Stimulated activated CD8-positive, alpha-beta memory T cell treated with anti-CD3 and anti-CD28 coated beads, Interleukin-15, amount 100 ng/mL, for 48 hours (primary cell): ENCODE measurements at places on chromosomes 3 and 15.
A peak's percentile ranks its signal among the peaks of the same experiment; 100 is the strongest.

GRCh38 chr3:76859596-76859995 lies 180.3 kb upstream of the ROBO2 start:
- no peak for DNase-seq

- no peak for DNase-seq
These were observed 102.0 kb downstream of the TBC1D2B start for GRCh38 chr15:77975332-77976094.

DNA sequence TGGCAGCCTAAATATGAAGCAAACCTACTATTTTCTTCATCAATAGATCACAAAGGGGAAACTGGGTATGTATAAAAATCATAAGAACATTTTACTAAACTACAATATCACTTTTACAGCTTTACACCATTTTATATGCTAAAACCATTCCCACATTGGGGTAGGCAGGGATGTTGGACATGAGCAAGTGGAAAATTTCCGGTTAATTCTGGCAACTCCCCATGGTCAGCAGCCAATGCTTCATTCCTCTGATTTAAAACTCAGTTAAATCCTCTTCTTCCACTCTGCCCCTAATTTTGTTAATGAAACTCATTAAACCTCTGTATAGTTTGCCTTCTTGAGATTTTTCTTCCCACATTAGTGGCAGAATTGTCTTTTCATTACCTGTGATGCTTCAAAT lies 552.5 kb upstream of the NECTIN3 start:
- no peak for DNase-seq

DNA sequence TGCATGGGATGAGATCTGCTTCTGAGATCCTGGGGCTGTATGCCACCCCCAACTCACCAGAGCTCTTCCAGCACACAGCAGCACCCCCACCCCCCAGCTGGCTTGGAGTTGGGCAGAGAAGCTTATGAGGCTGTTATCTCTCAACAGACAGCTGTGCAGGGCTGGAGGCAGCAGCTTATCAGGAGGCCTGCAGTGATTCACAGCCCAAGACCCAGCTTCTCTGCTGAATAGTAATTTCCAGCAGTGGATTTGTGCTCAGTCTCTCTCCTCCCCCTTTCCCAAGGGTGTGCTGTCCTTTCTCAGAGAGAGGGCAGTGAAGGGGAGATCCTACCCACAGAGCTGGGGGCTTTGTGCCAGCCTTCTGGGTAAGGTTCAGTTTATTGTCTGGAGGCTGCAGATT lies 2.1 kb downstream of the RPP25 start:
- DNase-seq: no peak

DNA sequence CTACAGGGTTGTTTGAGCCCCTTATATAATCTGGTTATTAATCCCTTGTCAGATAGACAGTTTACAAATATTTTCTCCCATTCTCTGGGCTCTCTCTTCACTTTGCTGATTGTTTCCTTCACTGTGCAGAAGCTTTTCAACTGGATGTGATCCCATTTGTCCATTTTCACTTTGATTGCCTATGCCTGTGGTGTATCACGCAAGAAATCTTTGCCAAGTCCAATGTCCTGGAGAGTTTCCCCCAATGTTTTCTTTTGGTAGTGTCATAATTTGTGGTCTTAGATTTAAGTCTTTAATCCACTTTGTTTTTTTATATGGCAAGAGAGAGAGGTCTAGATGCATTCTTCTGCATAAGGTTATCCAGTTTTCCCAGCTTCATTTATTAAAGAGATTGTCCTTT lies 40.7 kb downstream of the XXYLT1 start:
- DNase-seq: no peak

GRCh38 chr3:98323425-98323824 lies 30.2 kb upstream of the OR5K4 start:
- DNase-seq: no peak

GRCh38 chr3:101102678-101103296 lies 109.6 kb upstream of the ABI3BP start:
- no peak for DNase-seq

- no peak for DNase-seq
These were observed 64.7 kb downstream of the UBE3A start for GRCh38 chr15:25374143-25374542.

DNA sequence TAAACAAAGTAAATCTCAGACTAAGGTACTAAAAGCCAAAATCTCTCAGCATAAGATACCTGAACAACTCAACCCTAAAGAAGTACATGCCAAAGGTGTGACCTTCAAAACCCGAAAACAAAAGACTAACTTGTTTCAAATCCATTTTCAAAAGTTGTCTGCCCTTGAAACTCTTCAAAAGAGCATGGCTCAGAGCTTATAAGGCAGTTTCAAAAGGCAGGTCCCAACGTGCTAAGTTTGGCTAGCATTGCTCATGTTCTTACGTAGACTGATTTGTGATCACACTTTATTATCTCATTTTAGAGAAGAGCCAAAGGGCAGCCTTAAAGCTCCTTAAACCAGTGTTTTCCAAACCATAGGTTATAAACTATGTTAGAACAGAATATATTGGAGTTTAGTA lies 112.2 kb downstream of the FEZF2 start:
- no peak for DNase-seq

DNA sequence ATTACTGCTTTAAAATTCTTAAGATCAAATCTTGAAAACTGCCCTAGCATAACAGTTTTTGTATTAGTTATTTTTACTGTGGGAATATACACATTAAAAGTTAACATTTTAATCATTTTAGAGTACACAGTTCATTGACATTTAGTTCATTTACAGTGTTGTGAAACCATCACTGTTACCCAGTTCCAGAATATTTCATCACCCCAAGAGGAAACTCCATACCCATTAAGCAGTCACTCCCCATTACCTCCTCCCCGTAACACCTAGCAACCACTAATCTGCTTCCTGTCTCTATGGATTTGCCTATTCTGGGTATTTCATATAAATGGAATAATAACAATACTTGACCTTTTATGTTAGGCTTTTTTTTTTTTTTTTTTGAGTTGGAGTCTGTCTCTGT lies 164.1 kb upstream of the LRRFIP2 start:
- no peak for DNase-seq

GRCh38 chr3:52313188-52313773 lies 2.8 kb upstream of the DNAH1 start:
- no peak for DNase-seq

- DNase-seq: no peak
These were observed 61.0 kb upstream of the RPL32 start for GRCh38 chr3:12902181-12902999.

- DNase-seq: no peak
These were observed 1.3 kb upstream of the ABCF3 start for GRCh38 chr3:184184546-184185230.

DNA sequence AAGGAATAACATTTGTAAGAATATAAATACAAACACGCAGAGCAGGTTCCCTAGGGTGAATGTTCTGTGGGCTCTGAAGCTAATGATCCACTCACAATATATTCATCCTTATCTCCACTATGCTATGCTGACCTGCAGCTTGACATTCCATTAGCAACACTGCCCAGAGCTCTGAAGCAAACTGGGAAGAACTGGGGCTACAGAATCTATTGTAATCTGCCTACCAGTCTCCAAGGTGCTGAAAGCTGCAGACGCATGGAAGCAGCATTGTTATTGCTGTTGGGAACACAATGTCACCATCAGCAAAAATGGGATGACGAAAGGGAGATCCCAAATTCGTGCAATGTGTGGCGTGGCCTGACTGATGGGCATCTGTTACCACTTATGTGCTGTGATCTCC lies 316.7 kb upstream of the RORA start:
- DNase-seq: no peak

DNA sequence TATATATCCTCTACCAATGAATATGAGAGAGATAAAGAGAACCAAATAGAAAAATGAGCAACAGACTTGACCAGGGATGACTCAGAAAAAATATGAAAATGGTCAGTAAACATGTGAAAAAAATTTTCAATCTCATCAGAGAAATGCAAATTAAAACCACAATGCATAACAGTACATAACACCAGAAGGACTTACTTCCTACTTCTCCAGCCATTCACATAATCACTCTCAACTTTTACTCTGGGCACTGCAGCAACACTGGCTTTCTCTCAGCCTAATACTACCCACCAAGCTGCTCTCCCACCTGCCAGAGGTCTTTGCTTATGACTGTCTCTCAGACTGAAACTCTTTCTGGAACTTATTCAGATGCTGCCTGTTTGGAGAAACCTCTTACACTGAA lies 49.4 kb downstream of the DPH6 start:
- DNase-seq: no peak

DNA sequence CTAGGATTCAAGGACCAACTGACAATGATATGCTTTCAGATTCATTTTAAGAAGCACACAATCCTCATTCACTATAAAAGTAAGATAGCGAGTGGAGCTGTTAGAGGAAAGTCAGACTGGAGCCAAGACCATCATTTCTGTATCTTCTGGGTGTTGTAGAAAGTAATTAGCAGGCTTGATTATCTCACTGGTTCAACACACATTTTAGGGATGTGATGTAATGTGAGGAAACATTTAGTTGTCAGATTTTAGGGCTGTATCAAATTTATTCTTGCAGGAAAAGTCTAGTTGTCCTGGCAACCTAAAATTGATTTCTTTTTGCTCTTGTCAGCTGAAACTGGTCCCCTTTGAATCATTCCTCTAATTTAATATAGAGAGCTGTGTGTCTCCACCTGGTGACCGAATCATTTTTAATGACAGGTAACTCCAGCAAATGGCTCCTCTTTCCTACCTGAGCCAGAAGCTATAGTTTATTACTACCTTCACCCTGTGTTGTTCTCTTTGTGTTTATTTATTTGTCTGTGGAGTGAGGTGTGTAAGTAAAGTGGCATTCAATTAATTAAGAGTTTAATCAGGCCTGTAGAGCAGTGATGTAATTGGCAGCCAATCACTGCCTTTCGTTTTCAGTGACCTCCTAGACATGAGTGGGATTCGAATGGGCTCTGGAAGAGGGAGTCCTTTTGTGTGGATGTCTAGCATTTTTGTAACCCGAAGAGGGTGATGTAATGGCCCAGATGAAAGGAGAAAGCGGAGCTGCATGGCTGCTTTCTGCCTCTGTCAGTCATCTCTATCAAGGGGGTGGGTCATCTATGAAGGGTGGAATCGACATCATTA lies 125.8 kb downstream of the LPP start:
- no peak for DNase-seq

DNA sequence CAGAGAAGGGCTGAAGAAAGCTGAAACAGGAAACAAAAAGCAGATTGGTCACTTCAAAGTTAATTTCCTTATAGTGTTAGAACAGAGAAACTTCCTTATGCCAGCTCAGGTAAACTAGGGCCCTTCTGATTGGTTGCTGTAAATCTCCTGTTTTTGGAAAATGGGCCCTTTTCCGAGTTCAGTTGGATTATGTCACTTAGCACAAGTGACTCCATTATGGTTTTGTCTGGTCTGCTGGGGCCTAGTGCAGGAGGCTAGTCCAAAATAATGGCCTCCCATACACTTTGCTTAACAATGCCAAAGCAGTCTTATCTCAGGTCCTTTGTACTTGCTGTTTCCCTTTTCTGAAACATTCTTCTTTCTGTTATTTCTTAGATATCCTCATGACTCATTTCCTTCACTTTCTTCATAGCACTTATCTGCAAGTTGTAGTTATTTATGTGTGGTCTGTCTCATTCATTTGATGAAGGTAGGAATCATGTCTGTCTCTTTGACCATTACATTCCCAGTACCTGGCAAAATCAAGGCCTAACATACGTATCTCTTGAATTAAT lies 7.7 kb upstream of the DCP1A start:
- DNase-seq: no peak

- DNase-seq: peak; percentile 20
These were observed 34.3 kb downstream of the SEC22C start for GRCh38 chr3:42547401-42547945.

GRCh38 chr3:112871735-112872134 lies 25.1 kb upstream of the CD200R1L start:
- no peak for DNase-seq

DNA sequence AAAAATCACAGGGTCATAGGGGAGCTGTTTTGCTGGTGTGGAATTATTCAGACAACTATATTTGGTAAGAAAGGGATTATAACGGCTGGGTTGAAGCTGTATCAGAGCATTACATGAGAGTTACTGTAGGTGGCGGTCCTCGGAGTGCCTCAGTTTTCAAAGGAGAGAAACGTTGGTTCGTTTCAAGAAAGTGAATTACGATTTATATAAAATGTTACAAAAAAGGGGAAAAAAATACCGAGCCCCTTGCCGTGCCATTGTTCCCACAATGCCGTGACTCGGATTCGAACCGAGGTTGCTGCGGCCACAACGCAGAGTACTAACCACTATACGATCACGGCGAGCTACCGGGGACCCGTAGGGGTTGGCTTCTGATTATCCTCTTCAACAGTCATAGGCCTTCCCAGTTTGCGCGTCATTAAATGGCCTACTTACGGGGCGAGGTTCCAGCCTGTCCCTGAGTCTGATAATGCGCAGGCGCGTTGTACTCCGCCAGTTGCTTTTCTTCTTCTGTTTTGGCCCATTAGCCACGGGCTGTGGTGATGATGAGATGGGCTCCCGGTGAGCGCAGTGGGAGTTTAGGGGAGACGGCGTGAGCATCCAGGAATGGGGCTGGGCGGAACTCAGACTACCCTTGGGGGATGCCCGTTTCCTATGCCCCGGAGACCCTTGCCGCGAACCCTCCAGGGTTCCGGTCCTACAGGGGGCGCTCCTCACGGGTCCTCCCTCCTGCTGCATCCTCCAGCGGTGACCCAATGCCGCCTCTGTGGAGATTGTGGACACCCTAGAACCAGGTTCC lies 10.8 kb upstream of the SHF start:
- DNase-seq: peak; percentile 79

DNA sequence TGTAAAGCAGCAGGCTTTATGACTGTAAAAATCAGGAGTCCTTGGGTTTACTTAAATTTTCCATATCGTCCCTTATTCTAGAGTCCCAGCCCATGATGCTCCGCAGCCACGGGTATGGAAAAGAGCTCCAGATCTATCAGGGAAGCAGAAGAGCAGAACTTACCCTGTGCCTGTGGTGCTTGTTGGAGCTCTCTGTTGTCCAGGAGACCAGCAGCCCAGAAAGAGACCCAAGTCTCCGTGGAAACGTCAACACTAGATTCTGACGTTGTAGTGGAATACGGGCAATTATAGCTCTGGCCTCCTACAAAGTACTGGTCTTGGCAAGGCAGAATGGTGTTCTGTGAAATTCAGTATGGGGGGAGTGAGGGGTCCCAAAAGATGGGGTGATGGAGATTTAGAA lies 2.0 kb downstream of the GMNC start:
- DNase-seq: no peak

- DNase-seq: no peak
These were observed 15.6 kb downstream of the SNAP23 start for GRCh38 chr15:42511007-42511391.

- no peak for DNase-seq
These were observed 16.7 kb upstream of the GMPPB start for GRCh38 chr3:49740427-49740826.

DNA sequence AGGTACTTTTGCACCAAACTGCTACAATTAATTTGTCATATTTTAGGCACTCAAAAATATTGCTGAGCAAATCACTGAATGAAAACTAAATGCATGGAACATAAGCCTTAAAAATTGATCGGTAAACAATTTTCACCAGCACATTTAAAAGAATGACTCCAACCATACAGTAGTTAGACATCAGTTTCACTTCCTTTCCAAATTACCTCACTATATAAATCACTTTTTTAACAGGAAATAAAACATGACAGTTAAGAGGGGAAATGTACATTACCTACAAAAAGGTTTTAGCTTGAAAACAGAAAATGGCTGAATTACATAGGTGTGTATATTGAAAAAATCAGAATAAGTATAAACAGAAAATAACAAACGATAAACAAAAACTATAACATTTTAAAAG lies 108.4 kb downstream of the SERPINI1 start:
- DNase-seq: no peak

GRCh38 chr3:71152892-71153265 lies 430.6 kb downstream of the FOXP1 start:
- DNase-seq: no peak

- no peak for DNase-seq
These were observed 30.3 kb downstream of the CDC25A start for GRCh38 chr3:48157950-48158376.
